ENCODE measurements at places on chromosomes 12 and 14.

DNA sequence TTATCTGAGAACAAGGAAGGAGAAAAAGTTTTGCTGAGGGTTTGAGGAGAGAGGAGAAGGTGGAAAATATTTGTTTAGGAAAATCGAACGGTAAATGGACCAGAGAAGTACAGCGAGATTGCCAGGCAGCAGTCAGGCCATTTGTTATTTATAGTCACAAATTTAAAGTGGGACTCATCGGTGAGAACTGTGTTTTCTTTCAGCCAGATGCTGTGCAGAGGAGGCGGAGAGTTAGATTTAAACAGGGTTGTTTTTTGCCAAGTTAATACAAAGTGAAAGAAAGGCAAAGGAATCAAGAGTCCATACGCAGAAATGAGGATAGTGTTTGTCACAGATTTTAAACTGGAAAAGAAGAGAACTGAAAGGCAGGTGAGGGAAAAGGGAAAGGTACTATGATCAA, 200.6 kb upstream of the CNOT2 start:
- no peak for DNase-seq

DNA sequence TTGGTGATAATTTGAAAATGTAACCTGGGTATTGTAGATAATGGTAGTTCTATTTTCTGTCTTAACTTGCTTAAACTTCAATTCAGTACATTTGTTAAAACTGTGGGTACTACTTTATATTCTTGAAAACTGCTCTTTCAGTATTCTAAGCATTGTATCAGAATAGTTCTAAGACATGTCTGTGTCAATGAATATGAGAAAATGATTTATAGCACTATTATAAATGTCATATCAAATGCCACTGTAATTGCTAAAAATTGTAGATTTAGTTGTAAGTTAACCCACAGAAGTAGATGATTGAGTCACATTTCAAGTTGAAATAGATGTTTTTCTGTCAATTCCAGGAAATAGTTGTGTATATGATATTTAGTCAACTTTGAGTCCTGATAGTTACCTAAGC, 2.4 kb downstream of the NAA30 start:
- no peak for DNase-seq

DNA sequence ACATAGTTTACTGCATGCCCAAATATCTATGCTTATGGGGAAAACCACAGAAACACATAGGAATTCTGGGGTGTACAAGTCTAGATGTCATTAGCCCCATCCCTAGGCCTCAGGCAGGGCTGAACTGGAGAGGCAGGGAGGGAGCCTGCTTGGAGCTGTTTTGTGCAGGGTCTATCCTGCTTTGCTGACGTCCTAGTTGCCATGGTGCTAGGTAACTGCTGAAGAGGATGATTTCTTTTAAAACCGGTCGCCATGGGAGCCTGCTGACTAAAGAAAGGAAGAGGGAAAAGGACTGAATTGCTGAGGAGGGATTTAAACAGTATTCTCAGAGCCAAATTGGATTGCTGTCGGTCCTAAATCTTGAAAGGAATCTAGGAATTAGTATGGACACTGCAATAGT, 10.7 kb downstream of the GPR19 start:
- DNase-seq, result no peak

DNA sequence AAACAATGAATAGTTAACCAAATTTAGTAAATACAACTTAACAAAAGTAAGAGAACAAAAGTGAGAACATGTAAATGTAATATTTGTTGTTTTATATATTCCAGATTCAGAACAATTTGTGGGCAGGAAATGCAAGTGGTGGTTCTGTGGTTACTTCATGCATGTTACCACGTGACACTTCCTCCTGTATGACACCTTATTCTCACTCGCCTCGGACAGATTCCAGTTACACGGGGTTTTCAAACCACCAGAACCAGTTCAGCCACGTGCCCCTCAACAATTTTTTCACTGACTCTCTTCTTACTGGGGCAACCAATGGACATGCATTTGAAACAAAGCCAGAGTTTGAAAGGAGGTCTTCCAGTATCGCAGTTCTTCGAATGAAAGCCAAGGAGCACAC, 21.0 kb downstream of the ALX1 start:
- DNase-seq, result no peak

- DNase-seq, result no peak
Measured at GRCh38 chr12:79420146-79420618, 270.6 kb downstream of the PAWR start.

DNA sequence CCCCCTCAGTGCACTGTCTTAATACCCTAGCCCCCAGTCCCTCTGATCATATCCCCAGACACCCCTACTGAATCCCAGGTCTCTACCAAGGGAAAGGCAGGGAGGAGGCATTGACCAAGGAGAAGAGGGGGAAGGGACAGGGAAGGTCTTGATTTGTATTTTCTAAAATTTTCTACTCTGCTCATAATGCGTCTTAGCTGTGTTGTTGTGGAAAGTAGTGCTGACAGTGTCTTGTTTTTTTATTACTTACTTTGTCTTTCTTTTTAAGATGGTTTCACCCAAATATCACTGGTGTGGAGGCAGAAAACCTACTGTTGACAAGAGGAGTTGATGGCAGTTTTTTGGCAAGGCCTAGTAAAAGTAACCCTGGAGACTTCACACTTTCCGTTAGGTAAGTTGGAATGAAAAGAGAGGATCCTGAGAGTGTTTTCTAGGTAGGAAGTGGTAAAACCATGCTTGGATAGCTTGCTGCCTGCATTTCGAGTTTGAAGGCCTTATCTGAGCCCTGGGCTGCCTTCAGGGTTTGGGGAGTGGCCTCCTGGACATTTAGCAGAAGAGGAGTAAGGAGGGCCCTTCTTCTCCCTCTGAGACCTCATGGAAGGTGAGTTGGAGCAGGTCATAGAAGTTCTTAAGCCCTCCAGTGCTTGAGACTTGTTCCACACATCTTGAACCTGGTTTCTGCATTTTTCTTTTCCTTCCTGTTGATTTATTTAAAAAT, 27.4 kb downstream of the PTPN11 start:
- DNase-seq, result no peak

GRCh38 chr14:30020271-30020670, 92.6 kb upstream of the PRKD1 start:
- no peak for DNase-seq

All from left ventricle myocardium inferior (tissue), 1 donor.